Fibroblast of villous mesenchyme (primary cell): ENCODE measurements at places on chromosomes 3 and 15. TPM values are rescaled to one million over a fixed set of nuclear protein-coding genes. Genes with fewer than 3 reads are reported as not detected.

The GATM gene
- under 0.01 and 0.32 TPM in 2 replicates for total RNA-seq

The PCSK6 gene
- total RNA-seq: 7.7 and 10.4 TPM in 2 replicates

The GOLGA8T gene
- under 0.01 TPM in 1 of 2 replicates, not detected in the other for total RNA-seq

The TRIM42 gene
- not detected in 2 replicates for total RNA-seq

The MOBP gene
- not detected in 2 replicates for total RNA-seq

The DPPA2 gene
- total RNA-seq: not detected in 2 replicates

The CLDN18 gene
- total RNA-seq: not detected in 2 replicates

The POC1A gene
- total RNA-seq: 5.6 and 6.1 TPM in 2 replicates

The SLC51A gene
- not detected in 2 replicates for total RNA-seq

The PEX5L gene
- under 0.01 TPM in 2 replicates for total RNA-seq

The GXYLT2 gene
- total RNA-seq: 15.8 and 18.1 TPM in 2 replicates

The TBC1D21 gene
- total RNA-seq: not detected in 2 replicates

The XCR1 gene
- not detected in 2 replicates for total RNA-seq

The RPP25 gene
- total RNA-seq: 2.6 and 11.0 TPM in 2 replicates

The STOML1 gene
- total RNA-seq: 17.1 and 19.0 TPM in 2 replicates

The COL7A1 gene
- 79.0 and 140 TPM in 2 replicates for total RNA-seq

The CTXN2 gene
- not detected in 2 replicates for total RNA-seq

The PRR20G gene
- not detected in 2 replicates for total RNA-seq

The BNC1 gene
- 5.2 and 6.9 TPM in 2 replicates for total RNA-seq

The CHRNA5 gene
- 0.64 and 2.2 TPM in 2 replicates for total RNA-seq

The THBS1 gene
- 7,420 and 8,241 TPM in 2 replicates for total RNA-seq

The ITIH4 gene
- total RNA-seq: 0.32 and 1.3 TPM in 2 replicates

The SLC2A2 gene
- total RNA-seq: under 0.01 TPM in 1 of 2 replicates, not detected in the other

The CCR2 gene
- not detected in 2 replicates for total RNA-seq

The INKA1 gene
- total RNA-seq: 4.7 and 11.0 TPM in 2 replicates

The ZNF620 gene
- total RNA-seq: 0.86 and 0.97 TPM in 2 replicates

The PLCD1 gene
- total RNA-seq: 15.1 and 15.5 TPM in 2 replicates

The VIPR1 gene
- total RNA-seq: 0.32 TPM in 1 of 2 replicates, not detected in the other

The GASK1A gene
- 0.32 and 1.7 TPM in 2 replicates for total RNA-seq

The GOLGA6B gene
- not detected in 2 replicates for total RNA-seq
